A549 treated with GW870086 at 1 μM for 4 hours (cell line): ENCODE measurements at places on chromosomes 3 and 15. TPM values are rescaled to one million over a fixed set of nuclear protein-coding genes. Genes with fewer than 3 reads are reported as not detected.

ASB14 gene
- total RNA-seq = not detected in 5 replicates

RTP1 gene
- not detected in 5 replicates for total RNA-seq

LYZL4 gene
- total RNA-seq = not detected in 5 replicates

ISLR gene
- total RNA-seq = 0.33 to 0.60 TPM (median 0.43 TPM) in 5 replicates

FYTTD1 gene
- 26.3 to 32.8 TPM (median 29.4 TPM) in 5 replicates for total RNA-seq

GOLGA8K gene
- total RNA-seq = 0.56 to 0.97 TPM (median 0.71 TPM) in 5 replicates

TYRO3 gene
- 12.8 to 17.1 TPM (median 15.8 TPM) in 5 replicates for total RNA-seq
